ENCODE measurements at places on chromosomes 2 and 18. TPM values are rescaled to one million over a fixed set of nuclear protein-coding genes. Genes with fewer than 3 reads are reported as not detected.

GRCh38 chr2:240250150-240250984 lies 109.9 kb upstream of the OTOS start:
- no peak for DNase-seq

GRCh38 chr2:164903204-164903603 lies 52.1 kb downstream of the SLC38A11 start:
- no peak for DNase-seq

RASGRP3 gene
- 7.9 TPM for total RNA-seq

- DNase-seq: no peak
These were observed 172.3 kb downstream of the ARL6IP6 start for GRCh38 chr2:152890736-152891135.
